ENCODE measurements at places on chromosomes 7 and 10.
A peak's percentile ranks its signal among the peaks of the same experiment; 100 is the strongest.

DNA sequence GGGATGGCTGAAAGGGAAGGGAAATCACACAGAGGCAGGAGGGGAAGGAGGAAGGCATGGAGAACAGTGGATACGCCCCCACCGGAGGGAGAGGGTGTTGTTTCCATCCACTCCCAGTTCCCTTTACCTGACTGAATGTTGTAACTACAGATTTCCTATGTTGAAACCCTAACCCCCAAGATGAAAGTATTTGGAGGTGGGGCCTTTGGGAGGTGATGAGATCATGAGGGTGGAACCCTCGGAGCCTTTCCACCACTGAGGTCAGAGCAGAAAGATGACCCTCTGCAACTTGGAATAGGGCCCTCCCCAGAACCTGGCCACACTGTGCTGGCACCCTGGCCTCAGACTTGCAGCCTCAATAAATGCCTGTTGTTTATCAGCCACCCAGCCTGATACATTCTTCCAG is 48.6 kb upstream of the CNPY1 start:
- DNase-seq, result no peak

- peak; percentile 50 for DNase-seq
Observed at GRCh38 chr10:16828114-16828568, 10.9 kb upstream of the RSU1 start.

DNA sequence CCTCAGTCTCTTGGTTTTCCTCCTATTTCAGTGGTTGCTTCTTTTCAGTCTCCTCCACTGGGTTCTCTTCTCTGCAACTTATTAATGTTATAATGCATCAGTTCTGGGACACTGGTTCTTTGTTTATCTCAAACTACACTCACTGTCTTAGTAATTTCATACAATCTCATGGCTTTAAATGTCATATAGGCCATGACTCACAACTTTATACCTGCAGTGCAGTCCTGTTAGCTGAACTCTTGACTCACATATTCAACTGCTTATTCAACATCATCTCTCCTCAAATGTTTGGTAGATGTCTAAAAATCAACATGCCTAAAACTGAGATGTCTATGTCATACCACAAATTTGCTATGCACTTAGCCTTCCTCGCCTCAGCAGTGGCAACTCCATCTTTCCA is 101.2 kb upstream of the PALS2 start:
- DNase-seq, result no peak

- no peak for DNase-seq
Observed at GRCh38 chr10:126090443-126090842, 194.1 kb downstream of the FANK1 start.

- DNase-seq, result no peak
Observed at GRCh38 chr7:132475669-132476116, 100.6 kb downstream of the PLXNA4 start.

DNA sequence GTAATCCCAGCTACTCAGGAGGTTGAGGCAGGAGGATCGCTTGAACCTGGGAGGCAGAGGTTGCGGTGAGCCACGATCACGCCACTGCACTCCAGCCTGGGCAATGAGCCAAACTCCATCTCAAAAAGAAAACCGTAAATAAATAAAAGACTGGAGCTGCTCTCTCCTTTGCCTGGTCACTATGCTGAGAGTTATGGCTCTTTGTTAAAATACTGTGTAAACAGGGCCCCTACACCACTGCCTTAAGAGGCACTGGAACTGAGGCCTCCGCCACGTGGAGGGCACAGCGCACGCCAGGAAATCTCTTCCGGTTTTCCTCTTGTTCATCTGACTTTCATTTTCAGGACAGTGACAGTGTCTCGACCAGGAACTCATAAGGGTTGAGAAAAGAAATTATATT is 123.3 kb downstream of the PAXIP1 start:
- peak; percentile 73 for DNase-seq

- DNase-seq, result no peak
Observed at GRCh38 chr7:55207436-55208125, 157.6 kb upstream of the LANCL2 start.

- DNase-seq, result no peak
Observed at GRCh38 chr7:48173756-48174382, 2.6 kb downstream of the ABCA13 start.

GRCh38 chr10:96709525-96709924 is 10.8 kb downstream of the PIK3AP1 start:
- no peak for DNase-seq

GRCh38 chr10:95097805-95098204 is 28.5 kb upstream of the CYP2C8 start:
- DNase-seq, result no peak

Measured in thyroid gland (tissue), 4 donors.